ENCODE measurements at places on chromosomes 16 and 17.

DNA sequence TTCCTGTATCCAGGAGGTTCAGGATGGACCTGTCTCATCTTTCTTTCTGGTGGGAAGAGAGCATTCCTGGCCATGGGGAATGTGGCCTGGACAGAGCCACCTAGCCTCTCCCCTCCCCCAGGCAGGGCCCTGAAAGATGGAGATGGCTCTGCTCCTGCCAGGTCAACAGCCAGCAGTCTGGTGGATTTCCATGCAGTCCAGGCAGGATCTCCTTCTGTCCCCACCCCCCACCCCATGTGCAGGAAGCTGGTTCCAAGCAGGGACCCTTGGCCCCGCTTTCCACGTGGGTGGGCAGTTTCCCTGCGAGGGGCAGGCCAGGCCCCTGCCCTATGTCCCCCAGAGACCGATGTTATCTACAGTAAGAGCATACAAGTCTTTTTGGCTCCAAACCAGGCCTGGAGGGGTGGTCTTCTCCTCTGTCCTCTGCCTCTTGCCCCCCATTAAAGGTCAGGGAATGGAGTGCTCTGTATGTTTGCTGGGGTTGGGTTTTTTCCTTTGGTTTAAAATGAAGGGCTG, 240.5 kb downstream of the SEC14L1 start:
- DNase-seq: no peak

DNA sequence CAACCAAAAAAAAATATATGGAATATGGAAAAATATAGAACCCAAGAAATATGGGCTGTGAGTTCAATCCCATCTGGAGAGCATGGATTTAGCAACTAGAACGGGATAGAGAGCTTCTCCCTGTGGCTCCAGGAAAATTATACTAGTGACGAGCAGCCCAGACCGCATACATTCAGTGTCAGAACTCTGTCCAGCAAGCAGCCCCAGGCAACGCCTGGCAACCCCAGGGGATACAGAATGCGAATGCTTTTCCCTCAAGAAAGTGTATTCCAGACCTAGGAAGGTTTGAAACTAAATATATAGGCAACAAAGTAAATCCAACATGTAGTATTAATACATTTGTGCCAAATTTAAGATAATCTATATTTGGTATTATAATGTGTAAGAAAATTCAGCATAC, 13.5 kb upstream of the ASGR2 start:
- no peak for DNase-seq

DNA sequence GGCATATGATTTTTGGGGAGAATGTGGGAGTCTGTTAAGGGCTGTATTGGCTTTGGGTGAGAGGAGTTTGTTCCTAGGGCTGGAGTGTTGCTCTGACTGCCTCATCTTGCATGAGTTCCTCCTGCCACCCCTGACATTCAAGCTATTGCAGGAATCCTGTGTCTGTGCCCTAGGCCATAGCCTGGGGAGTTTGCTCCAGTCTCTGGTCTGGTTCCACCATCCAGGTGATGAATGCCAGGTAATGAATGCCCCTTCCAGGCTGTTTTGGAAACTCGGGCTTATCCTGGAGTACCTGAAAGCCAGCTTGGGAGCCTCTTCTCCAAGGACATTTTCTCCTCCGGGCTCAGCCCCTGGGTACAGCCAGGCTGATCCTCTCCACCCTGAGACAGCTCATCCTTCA, 117.0 kb upstream of the IRX3 start:
- DNase-seq: no peak

DNA sequence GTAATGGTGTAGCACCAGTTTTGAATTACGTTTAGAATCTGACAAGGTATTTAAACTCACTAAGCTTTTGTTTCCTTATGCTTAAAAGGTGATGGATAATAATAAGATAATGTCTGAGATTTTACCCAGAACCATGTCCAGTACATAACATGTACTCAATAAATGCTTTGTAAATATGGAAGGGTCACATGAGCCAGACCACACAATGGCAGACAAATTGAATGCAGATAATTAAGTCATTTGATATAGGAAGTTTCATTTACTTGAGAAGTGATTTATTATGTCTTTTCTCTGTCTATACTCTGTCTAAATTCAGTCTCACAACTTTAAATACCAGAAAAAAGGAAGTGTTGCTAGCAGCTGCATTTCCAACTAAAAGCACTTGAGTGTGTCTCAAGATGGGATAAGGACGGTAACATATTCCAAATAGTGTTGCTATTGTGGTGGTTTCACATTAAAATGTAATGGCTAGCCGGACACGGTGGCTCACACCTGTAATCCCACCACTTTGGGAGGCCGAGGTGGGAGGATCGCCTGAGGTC, 52.5 kb upstream of the DHX40 start:
- no peak for DNase-seq

- DNase-seq: no peak
These were observed 26.5 kb downstream of the PDIA2 start for GRCh38 chr16:309476-309875.

Data from stimulated activated naive CD4-positive, alpha-beta T cell treated with Interleukin-2 at 50 U/mL for 16 hours (primary cell).